ENCODE measurements at places on chromosomes 11 and 22.

- DNase-seq, result no peak
Measured at GRCh38 chr11:16790486-16791190, 52.2 kb downstream of the C11orf58 start.

GRCh38 chr11:90326647-90327046 is 103.8 kb upstream of the CHORDC1 start:
- DNase-seq, result no peak

GRCh38 chr22:44702479-44703198 is 635 bp downstream of the PRR5 start:
- DNase-seq, result no peak

- DNase-seq, result no peak
Measured at GRCh38 chr11:11422411-11423128, 69.5 kb upstream of the CSNK2A3 start.

- DNase-seq, result no peak
Measured at GRCh38 chr22:47738472-47739013, 976.1 kb downstream of the TBC1D22A start.
